Stimulated activated CD4-positive, alpha-beta T cell treated with anti-CD3 and anti-CD28 coated beads, Interleukin-15, amount 100 ng/mL, for 1 hour (primary cell): ENCODE measurements at places on chromosomes 5 and 9.

GRCh38 chr5:65811004-65811403 lies 89.0 kb downstream of the NLN start:
- no peak for DNase-seq

DNA sequence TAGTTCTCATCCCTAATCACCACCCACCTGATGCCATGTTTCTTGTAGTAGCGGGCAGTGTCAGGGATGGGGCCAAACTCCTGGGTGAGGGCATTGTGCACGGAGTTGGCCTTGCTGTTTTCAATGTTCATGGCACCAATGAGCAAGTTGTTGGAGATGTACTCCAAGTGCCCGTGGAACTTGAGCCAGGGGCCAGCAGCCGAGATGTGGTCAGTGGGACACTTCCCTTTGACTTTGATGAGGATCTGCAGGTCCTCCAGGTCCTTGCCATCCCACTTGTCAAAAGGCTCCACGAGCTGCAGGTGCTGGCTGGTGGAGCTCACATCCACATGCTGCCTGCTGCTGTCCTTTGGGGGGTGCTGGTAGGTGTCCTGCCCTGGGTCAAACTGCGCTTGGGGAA lies 162.2 kb upstream of the SV2C start:
- no peak for DNase-seq

GRCh38 chr5:9572246-9572645 lies 26.4 kb upstream of the SEMA5A start:
- DNase-seq: no peak

DNA sequence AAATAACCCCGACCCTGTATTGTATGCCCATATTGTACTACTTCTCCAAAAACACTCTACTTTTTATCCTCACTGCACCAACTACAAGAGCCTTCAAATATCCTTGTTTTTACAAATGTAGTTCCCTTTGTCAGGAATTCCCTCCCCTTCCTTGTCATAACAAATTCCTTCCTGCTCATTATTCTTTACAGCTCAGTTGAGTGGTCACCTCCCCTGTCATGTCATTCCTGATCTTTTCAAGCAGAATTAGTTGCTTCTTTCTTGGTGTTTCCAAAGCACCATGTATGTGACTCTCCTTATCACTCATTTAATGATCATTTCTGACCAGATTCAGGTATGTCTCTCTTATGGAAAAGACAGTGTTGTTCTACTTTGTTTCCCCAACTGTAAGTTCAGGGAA lies 194.2 kb upstream of the SMC2 start:
- no peak for DNase-seq

GRCh38 chr9:20620650-20621470 lies 1.4 kb downstream of the MLLT3 start:
- DNase-seq: peak; percentile 49

- DNase-seq: no peak
Measured at GRCh38 chr9:14554886-14555285, 138.3 kb downstream of the ZDHHC21 start.

- no peak for DNase-seq
Measured at GRCh38 chr5:13930541-13931171, 13.8 kb downstream of the DNAH5 start.

- DNase-seq: no peak
Measured at GRCh38 chr5:134758176-134758503, 439 bp upstream of the DDX46 start.

DNA sequence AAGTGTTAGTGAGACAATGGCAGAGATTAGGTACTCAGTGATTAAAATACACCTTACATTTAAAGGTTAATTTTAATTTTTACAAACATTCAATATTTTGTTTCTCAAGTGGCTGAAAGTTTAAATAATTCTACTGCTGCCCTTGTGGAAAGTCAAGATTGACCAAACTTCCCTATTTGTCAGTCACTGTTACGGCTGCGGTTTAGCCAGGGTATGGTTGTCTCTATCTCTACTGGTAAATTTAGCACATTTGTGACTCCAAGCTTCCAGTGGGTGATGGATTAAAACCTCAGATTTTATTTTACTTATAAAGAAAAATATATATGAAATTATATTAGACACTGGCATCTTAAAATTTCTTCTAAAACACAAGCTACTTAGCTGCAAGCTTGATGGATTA lies 368.4 kb downstream of the CDH18 start:
- DNase-seq: no peak

DNA sequence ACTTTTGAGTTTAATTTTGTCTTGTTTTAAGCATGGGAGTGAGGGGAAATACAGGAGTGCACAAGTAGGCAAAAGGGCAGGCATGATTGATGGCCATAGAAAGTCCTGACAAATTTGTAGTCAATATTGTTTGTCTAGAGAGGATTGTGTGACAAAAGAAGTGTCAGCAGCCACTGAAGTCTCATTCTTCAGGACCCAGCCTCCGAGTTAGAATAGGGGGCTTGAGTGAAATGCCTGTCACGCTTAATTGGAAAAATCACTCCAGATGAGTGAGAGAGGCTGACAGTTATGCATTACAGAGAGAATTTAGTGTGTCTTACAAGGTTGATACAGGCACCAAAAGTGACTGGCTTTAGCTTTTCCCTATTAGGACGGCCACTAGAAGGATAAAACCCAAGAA lies 81.9 kb upstream of the RPS23 start:
- DNase-seq: no peak

DNA sequence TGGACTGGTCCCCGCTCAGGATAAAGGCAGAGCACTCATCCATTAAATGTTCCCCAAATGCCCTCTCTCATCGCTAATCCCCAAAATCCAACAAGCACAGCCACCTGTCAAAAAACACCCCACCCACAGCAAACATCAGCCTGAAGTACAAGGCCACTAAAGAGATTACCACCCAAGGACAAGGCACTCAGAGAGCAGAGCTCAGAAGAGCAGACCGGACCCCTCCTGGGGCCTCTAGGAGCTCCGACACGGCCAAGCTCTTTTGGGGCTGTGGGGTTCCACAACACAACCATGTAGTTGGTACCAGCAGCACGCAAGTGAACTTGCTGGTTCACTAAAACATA lies 9.8 kb downstream of the VDAC1 start:
- DNase-seq: no peak

DNA sequence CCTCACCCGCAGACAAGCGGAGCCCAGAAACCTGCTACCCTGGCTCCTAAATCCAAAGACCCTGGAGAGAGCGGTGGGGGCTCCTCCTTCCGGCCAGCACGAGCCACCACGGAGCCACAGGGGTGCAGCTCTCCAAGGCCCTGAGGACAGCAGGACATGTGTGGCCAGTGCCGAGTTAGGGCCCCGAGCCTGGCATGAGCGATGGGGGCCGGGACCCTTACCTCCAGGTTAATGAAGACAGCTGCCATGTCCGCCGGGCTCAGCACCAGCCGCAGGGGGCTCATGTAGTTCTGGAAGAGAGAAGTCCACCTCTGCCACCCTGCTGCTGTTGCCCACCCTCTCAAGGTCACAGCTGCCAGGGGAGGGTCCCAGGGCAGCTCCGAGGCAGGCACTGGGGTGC lies 68.9 kb upstream of the SARDH start:
- no peak for DNase-seq

- no peak for DNase-seq
Measured at GRCh38 chr5:98095072-98095471, 678.4 kb upstream of the RGMB start.

DNA sequence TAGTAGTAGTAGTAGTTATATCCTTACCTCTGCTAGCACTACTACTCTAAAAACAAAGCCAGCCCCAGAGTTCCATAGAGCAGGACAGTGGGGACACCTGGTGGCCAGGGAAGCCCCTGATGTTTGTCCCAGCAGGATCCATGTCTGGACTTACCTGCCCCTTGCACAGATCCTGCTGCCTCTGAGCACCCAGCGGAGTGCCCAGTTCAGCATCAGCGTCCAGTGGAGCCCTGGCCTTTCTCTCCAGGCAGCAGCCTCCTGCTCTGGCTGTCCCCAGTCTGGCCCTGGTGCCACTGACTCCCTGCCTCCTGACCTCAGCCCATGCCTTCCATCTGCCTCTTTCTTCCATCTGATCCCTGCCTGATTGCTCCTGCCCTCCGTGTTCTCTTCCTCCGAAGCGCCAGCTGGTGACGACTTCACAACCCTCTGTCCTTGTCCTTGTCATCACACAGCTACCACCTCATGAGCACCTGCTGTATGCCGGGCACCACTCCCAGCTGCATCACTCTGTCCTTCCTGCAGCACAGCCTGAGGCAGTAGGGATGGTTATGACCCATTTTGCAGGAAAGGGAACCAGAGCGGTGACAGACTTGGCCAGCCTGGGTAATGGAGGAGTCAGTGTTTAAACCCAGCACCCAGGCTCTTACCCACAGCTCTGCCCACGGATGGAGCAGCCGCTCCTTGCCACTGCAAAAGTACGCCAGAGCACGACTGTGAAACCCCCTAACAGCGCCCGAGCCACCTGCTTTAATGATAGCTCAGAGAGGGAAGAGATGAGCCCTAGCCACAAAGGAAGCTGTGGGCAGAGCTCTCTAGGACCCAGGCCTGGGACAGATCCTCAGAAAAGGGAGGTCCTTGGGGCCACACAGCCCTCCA lies 11.5 kb downstream of the SARDH start:
- peak; percentile 49 for DNase-seq

DNA sequence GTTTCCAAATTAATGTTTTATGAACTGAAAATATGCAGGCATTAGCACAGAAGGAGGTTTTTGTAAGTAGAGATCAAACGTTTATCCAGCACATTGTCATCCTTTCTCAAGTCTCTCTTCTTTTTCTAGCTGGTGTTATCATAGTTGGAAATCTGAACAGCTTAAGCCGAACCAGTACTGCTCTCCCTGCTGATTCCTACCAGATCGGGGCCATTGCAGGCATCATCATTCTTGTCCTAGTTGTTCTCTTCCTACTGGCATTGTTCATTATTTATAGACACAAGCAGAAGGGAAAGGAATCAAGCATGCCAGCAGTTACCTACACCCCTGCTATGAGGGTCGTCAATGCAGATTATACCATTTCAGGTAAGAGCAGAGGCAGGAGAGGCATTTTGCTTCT lies 72.1 kb upstream of the PRRC1 start:
- DNase-seq: no peak

- no peak for DNase-seq
Measured at GRCh38 chr5:120082316-120083068, 381.6 kb upstream of the PRR16 start.

DNA sequence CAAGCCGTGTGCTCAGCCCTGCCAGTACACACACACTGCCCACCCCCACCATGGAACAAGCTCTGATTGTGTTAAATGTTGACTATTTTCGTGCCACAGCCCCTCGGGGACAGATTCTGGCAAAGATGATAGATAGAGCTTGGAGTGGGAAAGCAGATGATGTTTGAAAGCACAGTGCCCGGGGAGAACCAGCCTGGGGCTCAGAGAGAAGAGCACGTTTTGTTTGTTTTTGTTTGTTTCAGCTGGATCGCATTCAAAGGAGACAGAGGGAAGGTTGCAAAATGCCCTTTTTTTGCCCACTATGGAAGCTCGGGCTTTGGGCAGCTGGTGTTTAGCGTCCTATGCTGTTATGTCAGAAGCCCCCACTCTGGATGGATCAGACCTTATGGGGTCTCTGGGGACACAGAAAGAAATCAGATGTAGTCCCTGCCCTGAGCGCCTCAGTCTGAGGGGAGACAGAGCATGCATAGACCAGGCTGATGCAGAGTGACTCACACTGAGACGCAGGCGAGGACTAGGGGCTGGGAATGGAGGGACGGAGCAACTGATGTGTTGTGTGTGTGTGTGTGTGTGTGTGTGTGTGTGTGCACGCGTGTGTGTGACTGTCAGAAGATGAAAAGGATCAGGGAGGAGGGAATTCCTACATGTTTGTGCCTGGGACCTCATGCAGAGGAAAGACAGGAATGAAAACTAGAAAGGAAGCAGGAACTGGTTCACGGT lies 229.7 kb downstream of the MELK start:
- DNase-seq: no peak

DNA sequence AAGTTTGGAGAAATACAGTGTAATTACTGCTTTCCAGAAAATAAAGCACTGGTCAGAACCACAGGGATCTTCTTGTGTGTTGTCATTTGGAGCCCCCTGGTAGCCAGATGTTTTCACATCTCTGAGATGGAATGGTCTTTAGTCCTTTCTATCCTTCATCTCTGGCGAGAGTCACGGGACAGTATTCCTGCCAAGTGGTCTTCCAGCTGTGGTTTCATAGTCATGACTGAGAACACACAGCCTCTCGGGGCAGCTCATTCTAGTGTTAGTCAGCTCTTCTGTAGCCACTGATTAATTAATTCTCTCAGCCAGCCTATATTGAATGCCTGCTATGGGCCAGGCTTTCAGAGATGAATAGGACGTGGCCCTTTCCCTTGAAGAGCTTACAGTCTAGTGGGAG lies 34.1 kb downstream of the HMGXB3 start:
- no peak for DNase-seq

GRCh38 chr5:126972062-126972895 lies 58.1 kb downstream of the MARCHF3 start:
- DNase-seq: no peak
